ENCODE measurements at places on chromosomes 12 and 14.
A peak's percentile ranks its signal among the peaks of the same experiment; 100 is the strongest.

GRCh38 chr14:88281447-88281846 lies 41.6 kb downstream of the KCNK10 start:
- no peak for DNase-seq

DNA sequence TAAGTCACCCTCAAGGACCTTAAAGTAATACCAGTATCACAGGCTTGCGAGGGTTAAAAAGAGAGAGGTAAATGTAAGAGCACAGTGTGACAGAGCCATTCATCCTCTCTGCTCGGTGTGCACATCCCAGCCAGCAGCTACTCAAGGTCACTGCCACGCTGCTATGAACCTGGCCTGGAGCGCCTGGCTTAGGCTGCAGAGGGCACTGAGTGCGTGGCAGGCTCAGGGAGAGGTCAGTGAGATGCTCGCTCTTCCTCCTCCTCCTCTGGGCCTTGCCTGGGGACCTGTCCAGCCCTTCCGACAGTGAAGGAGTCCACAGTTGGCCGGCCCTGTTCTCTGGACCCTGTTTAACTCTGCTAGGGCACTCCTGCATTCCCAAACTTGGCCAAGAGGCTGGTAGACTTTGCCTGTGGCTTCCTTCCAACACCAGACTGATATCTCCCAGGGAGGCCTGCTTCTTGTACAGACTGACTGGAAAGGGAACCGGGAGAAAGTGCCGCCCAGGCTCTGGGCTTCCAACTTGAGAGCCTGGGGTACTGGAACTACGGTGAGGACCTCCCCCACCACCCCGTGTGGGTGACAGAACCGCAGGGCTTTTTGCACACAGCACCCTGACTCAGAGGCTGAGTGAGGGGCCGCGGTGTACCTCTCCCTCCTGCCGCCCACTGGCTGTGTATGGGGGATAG lies 62.6 kb upstream of the CORO1C start:
- DNase-seq, result no peak

GRCh38 chr12:77089686-77090220 lies 24.4 kb upstream of the E2F7 start:
- DNase-seq, result no peak

DNA sequence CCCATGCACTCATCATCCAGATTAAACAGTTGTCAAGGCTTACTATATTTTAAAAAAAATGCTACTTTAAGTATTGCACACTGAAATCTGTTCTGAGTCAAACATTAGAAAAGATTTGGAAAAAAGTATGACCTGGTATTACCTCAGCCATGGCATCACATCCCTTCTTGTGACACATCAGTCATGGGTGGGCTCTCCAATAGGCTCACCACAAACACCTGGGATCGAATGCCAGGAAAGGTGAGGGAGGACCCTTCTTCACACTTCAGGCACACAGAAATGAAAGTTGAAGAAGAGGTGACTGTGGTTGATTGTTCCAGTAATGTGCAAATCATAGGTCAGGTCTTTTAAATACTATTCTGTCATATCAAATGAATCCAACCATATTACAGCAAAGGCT lies 36.6 kb upstream of the GZMB start:
- no peak for DNase-seq

- no peak for DNase-seq
Measured at GRCh38 chr12:75704664-75705063, 193.3 kb upstream of the KRR1 start.

DNA sequence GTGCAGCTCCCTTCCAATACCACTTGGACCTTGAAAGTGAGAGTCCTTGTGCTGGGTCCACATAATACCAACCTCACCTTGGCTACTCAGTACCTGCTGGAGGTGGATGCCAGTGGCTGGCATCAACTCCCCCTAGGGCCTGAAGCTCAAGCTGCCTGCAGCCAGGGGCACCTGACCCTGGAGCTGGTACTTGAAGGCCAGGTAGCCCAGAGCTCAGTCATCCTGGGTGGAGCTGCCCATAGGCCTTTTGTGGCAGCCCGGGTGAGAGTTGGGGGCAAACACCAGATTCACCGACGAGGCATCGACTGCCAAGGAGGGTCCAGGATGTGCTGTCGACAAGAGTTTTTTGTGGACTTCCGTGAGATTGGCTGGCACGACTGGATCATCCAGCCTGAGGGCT lies 5.7 kb upstream of the INHBE start:
- no peak for DNase-seq

- DNase-seq, result no peak
Measured at GRCh38 chr14:95267306-95267705, 52.4 kb downstream of the CLMN start.

DNA sequence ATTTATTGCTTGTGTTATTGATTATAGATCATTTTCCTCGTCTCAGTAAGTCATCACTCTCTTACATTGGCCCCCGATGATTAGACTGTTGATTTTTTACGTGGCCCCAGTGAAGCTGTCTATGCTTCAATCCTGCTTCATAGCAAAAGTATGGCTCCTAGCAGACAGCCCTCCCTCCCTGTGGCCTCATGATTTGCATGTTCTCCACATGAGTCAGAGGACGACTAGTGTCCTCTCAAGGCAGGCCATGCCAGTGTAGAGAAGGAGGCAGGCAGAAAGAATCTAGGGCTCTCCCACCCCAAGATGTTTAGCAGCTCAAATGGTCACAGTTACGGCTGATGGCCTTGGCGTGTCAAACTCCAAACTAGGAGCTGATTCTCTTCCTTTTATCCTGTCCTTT lies 59.6 kb downstream of the FIGNL2 start:
- no peak for DNase-seq

DNA sequence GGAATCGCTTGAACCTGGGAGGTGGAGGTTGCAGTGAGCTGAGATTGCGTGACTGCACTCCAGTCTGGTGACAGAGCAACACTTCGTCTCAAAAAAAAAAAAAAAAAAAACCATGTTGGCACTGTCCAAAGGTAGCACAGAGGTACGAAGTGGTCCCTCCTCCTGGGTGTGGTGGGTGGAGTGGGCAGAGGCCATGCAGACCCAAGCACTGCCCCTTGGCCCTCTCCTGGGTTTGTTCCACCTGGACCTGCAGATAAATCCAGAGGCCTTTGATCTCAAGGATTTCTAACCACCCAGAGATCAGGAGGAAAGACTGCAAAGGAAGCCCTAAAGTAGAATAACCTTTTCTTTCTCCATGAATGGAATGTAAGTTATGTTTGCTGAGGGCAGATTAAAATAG lies 8.7 kb upstream of the GALNT6 start:
- no peak for DNase-seq

GRCh38 chr14:43361751-43362150 lies 1145.3 kb downstream of the FSCB start:
- DNase-seq, result no peak

GRCh38 chr12:53005215-53005985 lies 856 bp upstream of the EIF4B start:
- peak; percentile 29 for DNase-seq

DNA sequence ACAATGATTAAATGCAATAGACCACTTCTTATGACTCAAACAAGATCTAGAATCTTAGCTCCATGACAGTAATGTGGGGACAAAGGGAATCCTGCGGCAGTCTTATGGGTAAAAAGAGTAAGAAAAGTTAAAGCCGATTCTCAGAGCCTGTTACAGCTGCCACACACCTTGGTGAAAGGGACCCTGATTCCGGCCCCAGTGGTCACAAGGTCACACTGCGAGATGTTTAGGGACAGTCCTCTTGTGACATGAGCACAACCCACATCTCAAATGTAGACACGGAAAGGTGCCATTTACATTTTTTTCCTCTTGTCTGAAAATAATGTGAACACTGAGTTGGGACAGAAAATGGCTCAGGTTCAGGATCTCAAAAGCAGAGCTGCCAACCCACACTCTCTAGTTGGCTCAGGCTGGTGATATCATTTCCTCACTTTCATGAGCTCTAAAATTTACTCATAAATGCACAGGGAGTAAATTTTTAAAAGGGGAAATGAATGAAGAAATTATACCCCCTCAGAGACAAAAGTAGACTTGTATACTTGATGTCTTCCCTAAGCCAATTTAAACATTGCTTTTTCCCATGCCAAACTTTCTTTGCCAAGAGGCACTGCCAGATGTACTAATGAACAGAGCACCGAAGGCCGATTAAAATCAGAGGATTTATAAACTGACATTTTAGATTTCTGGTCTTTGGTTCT lies 113.1 kb upstream of the OVCH1 start:
- DNase-seq, result no peak
